ENCODE measurements at places on chromosomes 5 and 9.

- DNase-seq, result no peak
These were observed 421.9 kb downstream of the HCN1 start for GRCh38 chr5:45274241-45274640.

GRCh38 chr9:87383344-87384150 lies 114.1 kb upstream of the DAPK1 start:
- no peak for DNase-seq

- no peak for DNase-seq
These were observed 1050.0 kb upstream of the CDH10 start for GRCh38 chr5:25694801-25695200.

GRCh38 chr5:13601112-13601511 lies 343.4 kb downstream of the DNAH5 start:
- DNase-seq, result no peak

DNA sequence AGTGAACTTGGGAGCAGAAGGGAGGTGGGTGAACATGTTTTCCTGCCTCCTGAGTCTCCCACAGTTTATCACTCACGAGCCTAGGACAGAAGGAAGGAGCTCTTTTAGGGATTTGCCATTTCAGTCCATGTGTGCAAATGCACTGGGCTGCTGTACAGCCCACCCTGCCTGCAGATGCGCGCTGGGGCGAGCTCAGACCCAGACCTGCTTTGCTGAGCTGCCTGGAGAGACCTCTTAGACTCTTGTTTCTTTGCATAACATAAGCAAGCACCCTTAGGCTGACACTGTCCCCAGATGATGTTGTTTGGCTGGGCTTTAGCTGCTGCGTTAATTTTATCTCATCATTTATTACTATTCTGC lies 199.0 kb downstream of the CACNA1B start:
- DNase-seq, result no peak

DNA sequence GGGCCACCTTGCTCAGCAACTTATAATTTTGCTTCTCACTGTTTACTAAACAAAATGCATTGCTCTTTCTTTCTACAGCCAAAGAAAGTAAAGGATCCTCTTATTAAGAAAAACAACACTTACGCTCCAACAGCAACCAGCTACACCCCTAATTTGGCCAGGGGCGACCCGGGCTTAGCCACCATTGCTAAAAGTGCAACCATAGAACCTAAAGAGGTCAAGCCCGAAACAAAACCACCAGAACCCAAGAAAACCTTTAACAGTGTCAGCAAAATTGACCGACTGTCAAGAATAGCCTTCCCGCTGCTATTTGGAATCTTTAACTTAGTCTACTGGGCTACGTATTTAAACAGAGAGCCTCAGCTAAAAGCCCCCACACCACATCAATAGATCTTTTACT lies 49.1 kb downstream of the GABRA1 start:
- no peak for DNase-seq
